ENCODE measurements at places on chromosomes 3 and 15.

DNA sequence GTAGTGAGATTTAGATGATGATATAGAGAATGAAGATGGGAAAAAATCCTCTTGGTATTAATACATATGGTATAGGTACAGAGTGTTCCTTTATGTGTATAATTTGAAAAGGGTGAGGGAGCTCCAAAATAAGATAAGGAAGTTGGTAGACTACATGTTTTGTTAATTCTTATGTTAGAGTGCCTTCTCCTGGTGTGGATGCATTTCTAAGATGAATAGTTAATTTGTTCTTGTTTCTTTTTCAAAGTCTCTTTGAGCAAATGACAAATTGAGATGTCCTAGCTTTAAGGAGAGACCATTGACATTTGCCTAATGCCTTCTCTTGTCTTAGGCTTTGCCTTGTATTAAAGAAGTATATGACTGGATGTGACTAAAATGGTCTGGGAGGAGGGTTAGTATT, 34.1 kb downstream of the AKAP13 start:
- DNase-seq: no peak

DNA sequence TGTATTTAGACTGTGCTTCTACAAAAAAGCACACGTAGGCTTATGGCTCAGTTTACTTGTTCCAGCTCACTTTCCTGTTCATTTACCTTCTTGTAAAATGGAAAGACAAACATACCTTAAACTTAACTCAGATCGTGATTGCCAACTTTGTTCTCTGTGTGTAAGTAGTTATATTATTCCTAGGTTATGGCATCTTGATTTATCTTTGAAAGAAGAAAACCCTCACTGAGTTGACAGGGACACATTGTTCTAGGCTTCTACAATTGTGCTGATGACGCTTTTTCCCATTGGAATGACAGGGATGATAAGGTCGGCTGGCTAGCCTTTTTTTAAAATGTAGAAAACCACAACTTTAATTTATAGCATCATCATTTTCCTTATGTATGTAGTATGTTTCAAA, 140.7 kb downstream of the IGF1R start:
- DNase-seq: no peak

DNA sequence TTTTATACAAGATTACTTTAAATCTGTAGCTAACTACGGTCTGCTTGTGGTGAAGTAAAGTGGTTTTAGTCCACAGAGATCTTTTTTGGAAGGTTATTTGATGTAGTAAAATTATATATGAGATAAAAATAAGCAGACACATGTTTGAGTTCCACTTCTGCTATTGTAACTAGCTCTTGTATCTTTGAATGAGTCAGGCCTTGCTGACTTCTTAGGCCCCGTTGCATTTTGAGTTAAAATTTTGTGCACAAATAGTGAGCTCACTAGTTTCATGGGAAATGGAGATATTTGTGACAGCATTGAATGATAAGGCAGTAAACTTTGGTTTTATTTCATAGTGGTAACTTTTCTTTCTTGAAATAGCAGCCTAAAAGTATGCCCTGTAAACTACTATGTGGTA, 42.6 kb downstream of the ARIH1 start:
- no peak for DNase-seq

DNA sequence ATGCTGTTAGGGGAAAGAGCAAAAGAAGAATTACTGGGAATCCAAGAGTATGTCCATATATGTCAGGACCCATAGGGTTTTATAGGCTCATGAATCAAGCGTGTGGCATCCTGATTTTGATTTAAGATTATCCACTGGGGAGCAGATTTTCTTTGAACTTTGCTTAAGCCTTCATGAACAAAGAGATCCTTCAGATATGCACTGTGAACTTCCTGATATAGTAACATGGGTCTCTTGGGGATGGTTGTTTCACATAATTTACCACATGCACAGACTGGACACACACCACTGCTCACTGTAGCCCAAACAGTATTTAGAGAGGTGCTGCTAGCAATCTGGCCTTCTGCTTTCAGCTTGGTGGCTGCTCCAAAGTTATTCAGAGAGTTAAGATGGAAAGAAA, 200.9 kb upstream of the ZPLD1 start:
- no peak for DNase-seq

GRCh38 chr3:122481390-122481789, 33.3 kb downstream of the KPNA1 start:
- no peak for DNase-seq

All from HFFc6 (cell line).